Hematopoietic multipotent progenitor cell treated with erythropoietin and hydrocortisone succinate and interleukin-3 and kit ligand, for 4 days (in vitro differentiated cells): ENCODE measurements at places on chromosomes 11 and 22.
A peak's percentile ranks its signal among the peaks of the same experiment; 100 is the strongest.

DNA sequence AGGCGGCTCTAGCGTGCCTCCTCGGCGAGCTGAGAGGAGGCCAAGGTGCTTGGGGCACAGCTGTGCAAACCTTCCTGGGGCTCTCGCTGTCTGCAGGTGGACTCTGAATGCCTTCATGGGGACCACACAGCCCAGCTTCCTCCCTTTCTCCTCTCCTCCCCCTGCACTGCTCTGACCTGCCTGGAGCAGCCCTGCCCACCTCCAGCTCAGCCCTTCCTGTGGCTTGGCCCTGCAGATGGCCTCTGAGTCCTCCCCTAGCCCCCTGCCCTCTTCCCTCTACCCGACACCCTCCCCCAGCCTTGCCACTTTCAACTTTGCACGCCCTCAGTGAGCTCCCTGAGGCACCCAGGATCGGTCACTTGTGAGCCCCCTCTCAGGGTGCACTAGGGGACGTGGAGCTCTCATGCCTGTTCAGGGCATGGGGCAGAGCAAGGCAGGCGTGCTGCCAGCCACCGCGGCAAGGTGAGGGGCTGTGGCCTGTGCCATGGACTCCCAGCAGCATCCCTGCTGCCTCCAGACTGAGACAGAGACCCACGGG is 31.4 kb downstream of the PPM1F start:
- no peak for DNase-seq

- no peak for DNase-seq
Observed at GRCh38 chr11:110119317-110119716, 26.1 kb downstream of the ZC3H12C start.

GRCh38 chr11:72239849-72240460 is 4.0 kb downstream of the PHOX2A start:
- DNase-seq = peak; percentile 72

- no peak for DNase-seq
Observed at GRCh38 chr11:120028897-120029258, 109.0 kb downstream of the TRIM29 start.

DNA sequence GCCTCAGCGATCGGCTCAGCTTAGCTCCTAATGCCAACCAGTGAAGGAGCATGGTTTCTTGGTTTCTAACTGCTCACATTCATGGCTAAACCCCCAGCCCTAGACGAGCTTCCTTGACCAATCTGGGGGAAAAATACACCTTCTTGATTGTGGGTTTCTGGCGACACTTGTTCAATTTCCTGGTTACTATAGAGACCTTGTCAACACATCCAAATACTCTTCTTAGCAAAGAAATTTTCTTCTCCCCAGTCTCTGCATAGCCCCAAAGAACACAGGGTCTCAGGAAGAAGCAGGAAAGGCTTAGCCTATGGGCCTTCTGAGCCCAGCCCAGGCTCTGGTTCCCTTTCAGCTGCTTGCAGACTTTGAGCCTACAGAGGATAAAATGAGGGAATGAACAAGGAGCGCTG is 88.5 kb upstream of the SYT13 start:
- DNase-seq = peak; percentile 16

DNA sequence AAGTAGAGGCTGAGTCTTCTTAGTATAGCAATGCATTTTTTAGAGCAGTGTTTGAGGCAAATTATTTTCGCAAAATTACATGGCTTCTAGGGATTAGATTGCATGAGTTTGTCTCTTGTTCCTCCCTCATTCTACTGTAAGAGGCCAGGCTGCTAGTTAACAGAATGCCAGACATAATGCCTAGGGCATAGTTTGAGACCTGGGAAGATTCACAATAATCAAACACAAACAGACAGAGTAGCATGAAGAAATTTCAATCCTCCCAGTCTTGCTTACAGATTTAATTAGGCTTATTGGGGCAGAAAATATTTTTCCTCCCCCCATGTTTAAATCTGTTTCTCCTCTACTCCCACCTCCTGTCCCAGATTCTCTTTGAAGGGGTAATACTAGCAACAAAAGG is 48.3 kb downstream of the ARHGEF12 start:
- DNase-seq = no peak

DNA sequence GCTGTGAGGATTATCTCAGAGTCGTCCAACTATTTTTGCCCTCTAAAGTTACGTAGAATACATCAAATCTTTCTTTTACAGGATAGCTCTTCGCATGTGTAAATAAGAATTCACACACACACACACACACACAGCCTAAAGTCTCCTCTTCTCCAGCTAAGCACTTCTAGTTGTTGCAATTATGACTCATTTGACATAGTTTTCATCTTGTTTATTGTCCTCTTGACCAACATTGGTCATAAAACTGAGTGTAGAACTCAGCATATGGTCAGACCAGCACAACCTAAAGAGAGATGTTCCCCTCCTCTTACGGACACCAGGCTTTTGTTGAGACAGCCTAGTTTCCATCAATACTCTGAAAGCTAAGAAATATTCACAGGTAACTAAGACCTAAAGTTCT is 234.2 kb downstream of the BLID start:
- no peak for DNase-seq

GRCh38 chr11:6733326-6734275 is 38.2 kb downstream of the OR2AG2 start:
- DNase-seq = peak; percentile 35

- DNase-seq = no peak
Observed at GRCh38 chr11:120828847-120829246, 195.1 kb upstream of the TBCEL start.

DNA sequence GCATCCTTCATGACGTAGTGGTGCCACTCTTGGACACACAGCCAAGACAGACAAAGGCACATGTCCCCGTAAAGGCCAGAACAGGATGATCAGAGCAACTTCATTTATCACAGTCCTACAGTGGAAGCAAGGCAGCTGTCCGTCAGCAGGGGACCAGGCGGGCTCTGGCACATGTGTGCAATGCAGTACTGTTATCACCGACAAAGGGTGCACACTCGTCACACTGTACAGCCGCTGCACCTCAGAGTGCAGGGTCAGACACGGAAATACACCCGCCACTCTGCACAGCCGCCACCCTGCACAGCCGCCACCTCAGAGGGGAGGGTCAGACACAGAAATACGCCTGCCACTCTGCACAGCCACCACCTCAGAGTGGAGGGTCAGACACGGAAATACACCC is 13.4 kb upstream of the IL17REL start:
- no peak for DNase-seq

DNA sequence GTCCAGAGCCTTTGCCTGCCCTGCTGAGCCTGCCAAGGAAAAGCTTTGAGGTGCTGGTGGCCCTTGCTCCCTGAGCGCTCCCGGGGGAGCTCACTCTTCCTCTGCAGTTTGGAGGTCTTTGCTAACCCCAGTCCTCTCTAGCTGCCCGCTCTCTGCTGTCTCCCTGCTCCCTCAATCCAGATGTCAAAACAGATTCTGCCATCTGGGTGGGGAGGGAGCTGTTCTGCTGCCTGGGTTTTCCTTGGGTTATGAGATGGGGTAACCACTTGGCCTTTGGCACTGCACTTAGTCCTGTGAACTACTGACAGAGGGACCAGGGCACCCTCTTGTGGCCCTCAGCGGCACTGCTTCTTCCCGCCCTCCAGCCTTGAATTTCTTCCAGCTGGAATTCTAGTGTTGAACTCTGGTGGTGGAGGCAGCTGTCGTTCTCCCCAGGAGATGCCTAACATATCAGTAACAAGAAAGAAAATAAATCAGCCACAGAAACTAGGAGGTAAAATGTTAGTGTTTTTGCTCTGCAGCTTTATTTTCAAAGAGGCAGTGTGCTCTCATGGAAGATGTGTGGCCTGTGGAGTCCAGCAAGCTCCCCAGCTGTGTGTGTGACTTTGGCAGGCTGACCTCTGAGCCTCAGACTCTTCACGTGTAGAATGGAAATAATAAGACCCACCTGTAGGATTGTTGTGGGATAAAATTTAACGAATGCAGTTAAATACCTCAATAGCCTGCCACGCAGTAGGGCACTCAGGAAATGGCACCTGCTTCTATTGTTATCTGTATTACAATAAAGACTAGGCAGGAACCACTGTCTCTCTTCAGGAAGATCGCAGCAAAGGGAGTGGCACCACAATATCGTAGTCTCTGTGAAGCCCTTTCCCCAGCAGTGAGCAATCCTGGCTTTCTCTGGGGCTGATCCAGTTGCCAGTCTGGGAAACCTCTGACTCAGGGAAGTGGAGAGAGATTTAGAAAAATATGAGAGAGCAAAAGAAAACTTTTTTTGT is 23.4 kb downstream of the ARFGAP2 start:
- DNase-seq = peak; percentile 81

DNA sequence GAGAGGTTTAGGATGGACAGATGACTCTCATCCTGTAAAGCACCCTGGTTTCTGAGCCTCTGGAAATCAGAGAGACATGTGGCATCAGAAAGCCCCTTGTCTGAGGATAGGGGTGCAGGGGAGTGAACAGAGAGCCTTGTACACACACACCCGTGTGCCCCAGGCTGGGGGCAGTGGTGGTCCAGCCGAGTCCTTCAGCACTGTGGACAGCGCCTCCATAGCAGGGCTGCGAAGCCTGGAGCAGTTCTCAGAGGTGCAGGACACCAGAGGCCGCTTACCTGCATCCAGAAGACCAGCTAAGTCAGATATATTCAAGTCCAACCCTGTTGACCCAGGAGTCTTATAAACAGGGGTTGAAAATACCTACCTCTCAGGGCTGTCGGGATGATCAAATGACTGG is 11.5 kb upstream of the IGSF9B start:
- peak; percentile 26 for DNase-seq

GRCh38 chr22:25760294-25760693 is 18.3 kb downstream of the MYO18B start:
- no peak for DNase-seq
